ENCODE measurements at places on chromosomes 7 and 10. TPM values are rescaled to one million over a fixed set of nuclear protein-coding genes. Genes with fewer than 3 reads are reported as not detected.

The ANKRD7 gene
- polyA plus RNA-seq = 3.7 TPM

The C10orf62 gene
- polyA plus RNA-seq = 0.29 TPM

The EPHB4 gene
- 96.1 TPM for polyA plus RNA-seq

The ANKRD61 gene
- 4.1 TPM for polyA plus RNA-seq

The VOPP1 gene
- 54.1 TPM for polyA plus RNA-seq

All from left renal cortex interstitium (tissue), 4 donors.